NCI-H146 (cell line): ENCODE measurements at places on chromosomes 7 and 10.

GRCh38 chr10:79944428-79945395, 4.2 kb downstream of the SFTPD start:
- no peak for DNase-seq

DNA sequence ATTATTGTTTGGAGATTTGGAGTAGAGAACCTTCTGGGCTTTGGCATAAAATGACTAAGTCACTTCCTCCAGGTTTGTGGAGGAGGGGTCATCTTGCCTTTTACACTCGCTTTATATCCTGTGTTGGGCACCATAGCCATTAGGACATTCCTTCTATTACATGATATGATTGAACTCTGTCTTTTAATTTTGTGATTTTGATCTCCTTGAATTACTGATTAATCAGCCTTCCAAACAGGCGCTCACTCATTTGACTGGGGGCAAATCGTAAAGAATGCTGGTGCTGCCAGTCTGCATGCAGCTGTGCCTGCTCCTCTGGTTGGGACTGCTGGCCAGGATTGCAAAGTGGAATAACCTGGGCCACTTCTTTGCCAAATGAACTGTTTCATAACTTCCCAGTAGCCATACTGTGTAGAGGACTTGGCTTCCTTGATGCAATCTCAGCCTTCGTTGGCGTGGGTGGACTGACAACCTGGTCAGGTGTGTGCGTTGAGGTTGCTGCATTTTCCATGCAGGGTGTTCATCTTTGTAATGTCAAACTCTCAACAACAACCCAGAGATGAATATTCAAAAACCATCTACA, 65.9 kb upstream of the RAB11FIP2 start:
- no peak for DNase-seq

DNA sequence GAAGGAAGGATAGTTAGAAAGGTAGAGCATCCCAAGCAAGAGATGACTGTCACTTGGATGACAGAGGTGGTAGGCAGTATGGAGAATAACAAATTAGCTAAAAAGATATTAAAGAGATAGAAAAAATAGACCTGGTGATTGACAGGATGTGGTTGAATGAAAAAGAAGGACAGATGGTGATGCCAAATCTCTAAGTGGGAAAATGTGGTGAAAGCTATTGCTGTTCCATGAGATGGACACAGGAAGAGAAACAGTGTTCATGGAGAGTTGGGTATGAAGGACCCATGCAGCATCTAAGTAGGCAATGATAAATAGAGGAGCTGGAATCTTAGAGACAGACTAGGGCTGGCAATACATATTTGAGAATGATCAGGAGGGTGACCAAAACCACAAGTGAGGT, 30.7 kb downstream of the FAM13C start:
- DNase-seq: no peak

DNA sequence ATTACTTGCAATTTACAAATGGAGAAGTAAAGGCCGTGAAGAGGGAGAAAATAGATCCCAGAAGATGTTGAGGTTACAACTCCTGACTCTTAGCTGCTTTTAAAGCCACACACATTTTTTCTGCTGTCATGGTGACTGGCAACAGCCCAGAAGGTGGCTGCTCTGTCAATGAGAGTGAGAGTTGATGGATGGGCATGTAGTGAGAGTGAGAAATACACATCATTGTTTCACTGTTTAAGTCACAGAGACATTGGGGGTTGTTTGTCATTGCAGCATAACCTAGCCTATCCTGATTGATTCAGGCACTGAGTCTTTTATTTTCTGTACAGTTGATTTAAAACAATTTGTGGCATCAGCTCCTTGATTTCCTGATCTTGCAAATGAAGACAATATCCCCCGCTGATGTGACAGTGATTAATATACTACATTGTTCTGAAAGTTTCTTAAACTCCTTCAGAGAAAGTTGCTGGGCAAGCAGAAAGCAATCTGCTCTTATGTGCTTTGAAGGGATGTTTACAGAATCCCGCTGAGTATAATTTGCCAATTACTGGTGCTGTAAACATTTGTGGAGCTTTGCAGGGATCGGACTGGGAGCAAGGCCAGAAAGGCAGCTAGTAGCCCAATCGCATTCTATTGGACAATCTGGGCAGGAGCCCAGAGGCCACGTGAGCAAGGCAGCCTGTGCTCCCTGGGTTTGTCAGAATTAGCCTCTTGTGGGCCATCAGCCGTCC, 229.6 kb downstream of the PRPF18 start:
- DNase-seq: peak; percentile 98

DNA sequence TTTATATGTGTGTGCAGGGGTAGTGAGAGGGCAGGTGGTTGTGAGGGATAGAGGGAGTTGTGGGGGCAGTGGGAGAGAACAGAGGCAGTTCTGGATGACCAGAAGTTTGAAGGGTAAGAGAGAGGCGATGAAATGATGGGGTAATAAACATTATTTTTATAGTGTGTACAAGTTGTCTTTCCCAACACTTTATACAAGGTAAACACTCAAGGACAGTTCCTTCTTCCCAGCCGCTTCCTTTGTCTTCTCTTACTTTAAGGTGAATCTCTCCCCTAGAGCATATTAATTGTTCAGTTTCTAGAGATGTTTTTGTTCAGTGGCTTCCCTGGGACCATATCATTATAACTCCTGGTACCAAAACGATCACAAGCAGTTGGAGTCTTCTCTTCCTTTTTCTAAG, 475.8 kb downstream of the PLXNA4 start:
- no peak for DNase-seq

DNA sequence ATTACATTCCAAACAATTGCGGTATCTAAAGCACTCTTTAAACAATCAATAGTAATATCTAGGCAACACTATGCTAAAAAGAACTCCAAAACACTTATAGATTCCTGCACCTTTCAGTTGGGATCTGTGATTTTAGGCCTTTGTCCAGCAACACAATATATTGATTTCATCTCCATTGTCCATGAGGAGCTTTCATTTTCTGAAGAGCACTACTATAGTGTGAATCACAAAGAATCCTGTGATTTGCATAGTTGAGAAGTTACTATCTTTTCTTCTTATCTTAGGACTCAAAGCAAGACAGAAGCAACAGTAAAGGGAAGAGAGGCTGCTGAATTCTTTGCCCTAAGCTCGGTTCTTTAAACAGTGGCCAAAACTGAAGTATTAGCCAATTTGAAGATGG, 846.8 kb downstream of the IPMK start:
- no peak for DNase-seq

DNA sequence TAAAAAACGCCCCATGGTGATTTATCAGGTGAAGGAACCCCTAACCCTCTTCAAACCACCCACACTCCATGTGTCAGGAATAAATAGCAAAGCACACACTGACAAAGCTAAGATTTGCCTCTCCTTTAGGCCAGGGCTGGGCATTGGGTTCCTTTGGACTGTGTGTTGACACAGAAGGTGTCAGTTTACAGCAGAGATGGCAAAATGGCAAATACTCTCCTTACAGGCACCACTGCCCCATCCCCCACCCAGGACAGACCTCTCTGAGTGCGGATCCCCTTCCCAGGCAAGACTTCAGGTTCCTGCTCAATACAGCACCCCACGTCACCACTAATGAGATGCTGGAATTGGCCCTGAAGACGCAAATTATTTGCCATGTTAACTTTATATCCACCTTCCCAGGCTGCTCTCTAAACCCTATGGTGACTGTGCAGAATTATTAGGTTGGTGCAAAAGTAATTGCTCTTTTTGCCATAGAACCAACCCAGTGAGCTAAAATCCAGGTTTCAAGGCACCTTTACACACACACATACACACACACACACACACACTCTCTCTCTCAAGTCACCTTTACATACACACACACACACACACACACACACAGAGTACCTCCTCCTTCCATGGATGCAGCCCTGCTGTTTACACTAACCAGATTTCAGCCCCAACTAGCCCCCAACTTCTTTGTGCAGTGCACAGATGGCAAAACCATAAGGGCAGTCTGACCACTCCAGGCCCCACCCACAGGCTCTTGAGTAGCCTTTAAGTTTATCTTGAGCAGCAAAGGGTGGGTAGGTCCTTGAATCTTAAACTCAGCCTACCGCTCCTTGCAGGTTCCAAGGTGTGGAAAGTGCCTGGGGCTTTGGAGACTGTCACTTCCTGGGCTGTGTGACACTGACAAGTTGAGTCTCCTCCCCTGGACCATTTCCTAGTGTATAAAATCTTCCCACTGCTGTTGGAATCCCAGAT, 4.0 kb upstream of the ZCCHC24 start:
- DNase-seq: peak; percentile 11

DNA sequence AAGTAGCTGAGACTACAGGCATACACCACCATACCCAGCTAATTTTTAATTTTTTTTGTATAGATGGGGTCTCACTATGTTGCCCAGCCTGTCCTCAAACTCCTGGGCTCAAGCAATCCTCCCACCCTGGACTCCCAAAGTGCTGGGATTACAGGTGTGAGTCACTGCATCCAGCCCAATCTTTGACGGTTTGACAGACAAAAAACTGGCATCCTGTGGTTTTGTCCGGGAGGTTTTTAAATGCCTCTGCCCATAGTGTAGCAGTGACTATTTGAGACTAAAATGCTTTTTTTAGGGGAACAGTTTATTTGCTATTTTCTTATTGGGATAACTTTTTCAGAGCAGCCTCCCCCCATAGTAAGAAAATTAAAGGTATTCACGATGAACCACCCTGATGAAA, 523.7 kb upstream of the GALNT17 start:
- no peak for DNase-seq

- no peak for DNase-seq
Observed at GRCh38 chr10:95097805-95098204, 28.5 kb upstream of the CYP2C8 start.

- peak; percentile 89 for DNase-seq
Observed at GRCh38 chr10:104076743-104077160, 8.9 kb downstream of the COL17A1 start.

DNA sequence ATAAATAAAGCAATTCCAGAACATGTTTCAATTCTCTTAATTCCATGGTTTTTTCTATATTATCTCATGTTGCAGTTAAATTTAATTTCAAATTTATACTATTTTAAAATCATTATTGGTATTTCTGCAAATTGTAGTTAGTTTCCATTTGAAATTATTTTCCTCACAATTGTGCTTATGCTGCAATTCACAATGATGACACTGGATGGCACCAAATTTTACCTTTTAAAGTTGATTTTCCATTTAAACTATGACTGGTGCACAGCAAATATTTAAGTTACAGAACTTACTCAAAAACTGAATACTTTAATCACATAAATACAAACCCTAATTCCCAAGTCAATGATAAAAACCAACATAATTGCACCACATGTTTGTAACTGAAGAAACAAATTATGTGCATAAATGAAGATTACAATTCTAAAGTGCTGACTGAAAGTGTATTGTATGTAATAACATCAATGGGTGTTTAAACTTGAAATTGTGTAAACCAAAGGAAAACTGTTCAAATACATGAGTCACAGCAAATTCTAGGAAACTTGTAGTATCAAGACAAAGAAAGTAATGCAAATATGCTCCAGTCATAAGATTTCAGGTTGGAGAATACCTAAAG, 75.3 kb upstream of the AASS start:
- DNase-seq: no peak

DNA sequence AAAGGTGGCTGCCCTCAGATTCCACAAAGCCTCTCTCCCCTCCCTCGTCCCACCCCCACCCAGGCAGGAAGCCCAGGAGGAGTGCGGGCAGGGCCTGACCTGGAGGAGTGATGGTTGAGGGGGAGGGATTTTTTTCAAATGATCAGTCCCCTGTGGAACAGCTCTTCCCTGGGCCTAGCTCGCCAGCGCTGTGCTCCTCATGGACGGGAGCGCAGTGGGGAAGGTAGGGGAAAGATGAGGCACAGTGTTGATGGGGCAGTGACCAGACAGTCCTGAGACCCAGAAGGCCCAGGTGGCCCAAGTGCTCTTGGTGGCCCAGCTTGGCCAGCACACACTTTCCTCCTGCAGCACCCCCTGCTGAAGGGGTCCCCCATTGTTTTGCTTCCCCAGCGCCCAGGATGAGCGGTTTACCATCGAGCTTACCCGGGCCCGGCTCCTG, 8.5 kb downstream of the SAP25 start:
- no peak for DNase-seq

DNA sequence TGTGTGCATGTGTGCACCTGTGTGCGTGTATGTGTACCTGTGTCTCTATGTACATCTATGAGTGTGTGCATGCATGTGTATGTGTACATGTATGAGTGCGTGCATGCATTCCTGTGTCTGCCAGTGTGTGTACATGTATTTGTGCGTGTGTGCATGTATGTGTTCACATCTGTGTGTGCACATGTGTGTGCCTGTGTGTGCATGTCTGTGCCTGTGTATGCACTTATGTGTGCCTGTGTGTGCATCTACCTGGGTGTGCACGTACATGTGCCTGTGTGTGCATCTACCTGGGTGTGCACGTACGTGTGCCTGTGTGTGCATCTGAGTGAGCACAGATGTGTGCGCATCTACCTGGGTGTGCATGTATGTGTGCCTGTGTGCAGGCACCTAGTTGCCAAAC, 102.2 kb upstream of the DIP2C start:
- DNase-seq: no peak
